ENCODE measurements at places on chromosomes 2 and 18.

DNA sequence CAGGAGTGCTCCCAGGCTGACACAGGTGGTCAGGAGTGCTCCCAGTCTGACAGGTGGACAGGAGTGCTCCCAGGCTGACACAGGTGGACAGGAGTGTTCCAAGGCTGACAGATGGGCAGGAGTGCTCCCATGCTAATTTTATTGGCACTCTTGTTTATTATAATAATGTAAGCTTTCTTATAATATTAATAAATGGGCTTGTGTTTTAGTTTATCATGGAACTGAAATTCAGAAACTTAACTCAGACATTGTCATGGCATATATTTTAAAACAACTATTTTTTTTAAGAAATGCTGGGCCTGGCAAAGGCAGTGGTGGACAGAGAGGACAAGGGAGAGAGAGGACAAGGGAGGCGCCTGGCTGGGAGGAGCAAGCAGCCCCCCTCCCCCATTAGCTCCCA lies 18.7 kb downstream of the ANO7 start:
- DNase-seq = no peak

DNA sequence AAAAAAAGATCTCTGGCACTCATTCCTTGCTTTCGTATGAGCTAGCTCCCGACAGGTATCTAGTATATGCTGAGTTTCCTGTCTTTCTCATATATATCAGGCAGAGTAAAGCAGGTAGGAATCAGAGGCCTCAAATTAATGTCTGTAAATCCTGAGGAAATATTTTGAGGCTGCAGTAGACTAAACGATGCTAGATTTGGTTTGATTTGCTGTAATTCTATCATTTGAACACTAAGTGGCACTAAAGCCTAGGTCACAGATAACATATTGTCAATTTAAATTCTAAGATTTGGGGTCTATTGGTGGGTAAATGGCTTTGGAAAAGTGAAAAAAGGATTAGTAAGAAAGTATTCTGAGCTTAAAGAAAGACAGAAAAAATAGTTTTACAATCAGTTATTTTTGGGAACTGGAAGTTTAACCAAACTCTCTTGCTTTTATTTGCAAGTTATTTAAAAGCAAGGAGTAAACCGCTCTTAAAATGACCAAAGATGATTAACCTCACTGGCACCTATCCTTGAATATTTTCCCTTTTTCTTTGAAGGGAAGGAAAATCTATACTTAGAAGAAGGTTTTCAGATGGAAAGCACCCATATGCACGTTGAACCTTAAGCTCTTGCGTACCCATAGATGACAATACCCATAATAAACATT lies 37.6 kb upstream of the SLC4A10 start:
- no peak for DNase-seq

GRCh38 chr2:217836901-217837491 lies 165.8 kb downstream of the TNS1 start:
- DNase-seq = no peak

DNA sequence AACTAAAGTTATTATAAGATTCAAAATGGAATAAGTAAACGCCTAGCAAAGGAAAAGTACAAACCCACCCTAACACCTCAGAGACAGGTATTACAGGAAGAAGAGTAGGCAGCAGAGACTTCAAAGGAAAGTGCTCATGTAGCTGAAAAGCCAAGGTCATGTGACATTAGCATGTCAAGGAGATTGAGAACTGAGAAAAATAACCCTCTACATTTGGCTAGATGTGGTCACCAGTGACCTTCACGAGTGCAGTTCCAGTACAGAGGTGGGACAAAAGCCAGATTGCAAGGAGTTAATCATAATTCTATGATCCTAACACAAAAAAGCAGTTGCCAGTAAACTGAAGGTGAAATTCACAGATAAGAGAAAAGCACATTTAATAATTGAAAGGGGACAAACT lies 252.7 kb downstream of the ZEB2 start:
- no peak for DNase-seq

GRCh38 chr2:20208476-20208859 lies 16.5 kb downstream of the SDC1 start:
- no peak for DNase-seq

DNA sequence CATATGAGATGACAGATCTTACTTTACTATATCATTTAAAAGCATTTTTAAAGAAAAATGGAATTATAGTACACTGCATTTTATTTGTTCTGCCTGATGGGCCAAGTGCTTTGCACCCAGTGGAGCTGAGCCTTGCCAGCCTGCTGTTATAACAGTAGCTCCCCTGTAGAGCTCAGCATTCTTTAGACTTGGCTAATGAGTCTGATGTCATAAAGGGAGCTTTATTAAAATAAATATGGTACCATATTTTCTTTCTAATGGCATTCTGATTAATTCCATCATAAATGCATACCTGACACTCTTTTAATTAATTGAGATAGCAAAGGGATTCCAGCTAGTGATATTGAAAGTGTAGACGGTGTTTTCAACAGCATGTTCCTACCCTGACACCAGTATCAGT lies 40.7 kb downstream of the PARD3B start:
- DNase-seq = no peak

GRCh38 chr2:206766057-206766930 lies 888 bp downstream of the FASTKD2 start:
- no peak for DNase-seq

DNA sequence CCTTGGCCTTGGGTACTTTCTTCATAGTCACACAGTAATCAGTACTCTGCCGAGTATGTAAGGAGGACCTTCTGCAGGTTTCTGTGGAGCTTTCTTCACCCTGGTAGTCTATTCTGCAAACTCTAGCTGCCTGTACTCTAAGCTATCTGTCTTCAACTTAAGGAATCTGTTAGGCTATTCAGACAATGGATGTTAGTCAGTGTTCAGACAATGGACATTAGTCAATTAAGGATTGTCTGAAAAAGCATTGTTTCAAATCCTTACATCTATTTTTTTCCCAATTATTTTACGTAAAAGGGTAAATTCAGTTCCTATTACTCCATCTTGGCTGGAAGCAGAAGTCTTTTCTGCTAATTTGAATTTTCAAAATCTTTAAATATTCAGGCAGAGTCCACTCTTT lies 75.7 kb downstream of the WDR7 start:
- no peak for DNase-seq

- DNase-seq = no peak
These were observed 296.5 kb downstream of the NOL4 start for GRCh38 chr18:33928231-33928630.

DNA sequence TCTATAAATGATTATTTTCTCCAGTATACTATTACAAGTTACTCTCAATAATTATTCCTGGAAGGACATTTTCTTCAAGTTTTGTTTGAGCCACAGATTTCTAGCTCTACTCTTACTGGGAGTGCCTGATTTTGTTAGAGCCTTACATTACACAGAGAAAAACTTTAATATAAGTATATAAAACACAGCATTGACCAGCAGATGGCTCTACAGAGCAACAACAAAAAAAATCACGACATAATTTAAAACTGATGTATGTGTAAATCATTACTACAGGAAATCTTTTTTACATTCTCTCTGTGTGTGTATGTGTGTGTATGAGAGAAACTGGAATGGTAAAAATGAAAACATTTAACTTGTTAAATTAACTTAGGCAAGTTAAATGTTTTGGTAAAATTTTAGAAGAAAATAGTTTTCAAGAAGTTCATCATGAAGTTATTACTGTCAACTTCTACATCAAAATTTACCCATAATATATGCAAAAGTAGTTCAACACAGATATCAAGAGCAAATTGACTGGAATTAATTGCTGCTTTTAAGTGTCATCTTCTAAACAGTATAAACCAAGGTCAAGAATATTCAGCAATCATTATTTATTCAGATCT lies 103.3 kb downstream of the MDH1 start:
- peak; percentile 29 for DNase-seq

GRCh38 chr2:113258471-113259147 lies 20.1 kb downstream of the PAX8 start:
- no peak for DNase-seq

- DNase-seq = no peak
These were observed 80.9 kb downstream of the PPP1R1C start for GRCh38 chr2:182066400-182067087.

Measured in NCI-H1417 treated with DMSO at 0.1 percent for 48 hours (cell line).